ENCODE measurements at places on chromosomes 12 and 14.

- DNase-seq: no peak
Measured at GRCh38 chr12:26278266-26278665, 82.9 kb downstream of the SSPN start.

- no peak for DNase-seq
Measured at GRCh38 chr12:55670276-55670675, 33.6 kb downstream of the OR10P1 start.

DNA sequence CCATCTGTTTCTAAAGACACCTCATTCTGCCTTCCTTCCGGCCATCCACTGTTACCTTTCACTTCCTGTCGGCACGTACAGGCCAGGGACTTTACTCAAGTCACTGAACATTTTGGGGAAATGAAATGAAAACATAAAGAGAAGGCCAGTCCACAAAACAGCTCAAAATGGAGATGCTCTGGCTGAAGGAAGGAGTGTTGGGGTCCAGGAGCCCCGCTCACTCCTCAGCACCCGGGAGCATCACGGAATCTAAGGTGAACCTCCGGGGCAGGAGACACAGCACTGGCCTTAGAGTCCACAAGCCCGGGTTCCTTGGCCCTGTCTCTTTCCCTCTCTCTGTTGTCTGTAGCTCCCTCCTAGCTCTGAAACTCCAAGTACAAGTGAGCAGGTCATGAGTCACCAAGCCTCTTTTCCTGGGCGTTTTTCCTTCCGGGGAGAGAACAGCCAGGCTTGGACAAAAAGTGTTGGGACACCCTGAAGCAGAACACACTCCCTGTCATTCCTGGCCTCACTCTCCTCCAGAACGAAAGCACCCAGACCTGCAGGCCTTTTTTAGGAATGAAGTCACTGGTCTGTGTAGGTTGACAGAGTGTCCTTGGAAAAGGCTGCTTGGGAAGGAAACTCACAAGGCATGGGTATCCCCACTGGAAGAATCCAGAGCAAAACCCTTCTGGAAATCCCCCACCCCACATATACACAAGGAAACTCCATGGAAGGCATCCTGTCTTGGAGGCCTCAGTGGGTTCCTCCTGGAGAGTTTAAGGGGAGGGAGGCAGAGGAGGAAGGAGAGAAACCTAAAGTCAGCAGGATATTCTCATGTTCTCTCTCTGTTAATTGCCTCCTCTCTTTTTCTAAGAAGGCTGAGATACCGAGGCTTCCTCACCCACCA, 245.3 kb downstream of the ZFP36L1 start:
- DNase-seq: no peak

- no peak for DNase-seq
Measured at GRCh38 chr12:110649341-110649847, 35.5 kb downstream of the TCTN1 start.

DNA sequence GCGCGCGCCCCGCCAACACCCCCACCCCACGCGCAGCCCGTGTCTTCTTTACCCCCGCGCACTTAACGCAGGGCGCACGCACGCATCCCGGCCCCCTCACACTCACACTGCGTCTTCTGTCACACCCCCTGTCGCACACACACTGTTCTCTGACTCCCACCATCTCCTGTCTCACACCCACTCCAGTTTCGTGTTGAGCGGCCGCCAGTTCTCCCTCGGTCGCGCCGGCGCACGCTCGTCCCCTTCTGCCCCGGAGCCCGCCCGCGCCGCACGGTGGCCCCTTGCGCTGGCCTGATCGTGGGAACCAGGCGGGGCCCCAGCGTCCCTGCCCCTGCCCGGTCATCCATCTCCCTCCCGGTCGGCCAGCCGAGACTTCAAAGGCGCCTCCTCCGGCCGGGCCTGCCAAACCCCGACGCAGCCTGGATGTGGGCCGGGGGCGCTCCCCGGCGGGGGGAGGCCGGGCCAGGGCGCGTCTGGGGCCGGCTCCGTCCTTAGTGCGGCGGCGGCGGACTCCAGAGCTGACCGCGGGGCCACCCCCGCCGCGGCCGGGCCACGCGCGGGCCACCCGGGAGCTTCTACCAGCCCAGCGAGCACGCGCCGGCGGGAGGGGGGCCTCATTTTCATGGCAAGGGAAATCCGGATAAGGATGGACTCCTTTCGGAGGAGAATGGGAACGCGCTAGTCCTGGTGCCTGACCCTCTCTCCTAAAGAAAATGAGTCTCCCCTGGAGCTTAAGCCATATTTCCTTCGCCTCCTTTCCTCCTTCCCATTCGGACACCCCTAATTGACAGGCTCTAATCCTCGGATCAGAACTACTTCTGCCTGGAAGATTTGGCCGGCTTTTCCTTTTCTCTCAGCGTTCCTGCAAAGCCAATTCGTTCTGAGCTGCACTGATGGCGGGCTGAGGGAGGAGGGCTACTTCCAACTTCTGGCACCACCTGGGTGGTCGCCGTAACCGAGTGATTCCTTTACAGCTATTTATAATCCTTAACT, 82.0 kb upstream of the HMGA2 start:
- no peak for DNase-seq

- no peak for DNase-seq
Measured at GRCh38 chr14:49745191-49745590, 22.8 kb upstream of the KLHDC2 start.

- DNase-seq: no peak
Measured at GRCh38 chr14:47149326-47149725, 497.7 kb upstream of the RPL10L start.

GRCh38 chr12:124188084-124188483, 106.8 kb upstream of the RFLNA start:
- no peak for DNase-seq

- DNase-seq: no peak
Measured at GRCh38 chr12:56391721-56392120, 29.1 kb upstream of the APOF start.

DNA sequence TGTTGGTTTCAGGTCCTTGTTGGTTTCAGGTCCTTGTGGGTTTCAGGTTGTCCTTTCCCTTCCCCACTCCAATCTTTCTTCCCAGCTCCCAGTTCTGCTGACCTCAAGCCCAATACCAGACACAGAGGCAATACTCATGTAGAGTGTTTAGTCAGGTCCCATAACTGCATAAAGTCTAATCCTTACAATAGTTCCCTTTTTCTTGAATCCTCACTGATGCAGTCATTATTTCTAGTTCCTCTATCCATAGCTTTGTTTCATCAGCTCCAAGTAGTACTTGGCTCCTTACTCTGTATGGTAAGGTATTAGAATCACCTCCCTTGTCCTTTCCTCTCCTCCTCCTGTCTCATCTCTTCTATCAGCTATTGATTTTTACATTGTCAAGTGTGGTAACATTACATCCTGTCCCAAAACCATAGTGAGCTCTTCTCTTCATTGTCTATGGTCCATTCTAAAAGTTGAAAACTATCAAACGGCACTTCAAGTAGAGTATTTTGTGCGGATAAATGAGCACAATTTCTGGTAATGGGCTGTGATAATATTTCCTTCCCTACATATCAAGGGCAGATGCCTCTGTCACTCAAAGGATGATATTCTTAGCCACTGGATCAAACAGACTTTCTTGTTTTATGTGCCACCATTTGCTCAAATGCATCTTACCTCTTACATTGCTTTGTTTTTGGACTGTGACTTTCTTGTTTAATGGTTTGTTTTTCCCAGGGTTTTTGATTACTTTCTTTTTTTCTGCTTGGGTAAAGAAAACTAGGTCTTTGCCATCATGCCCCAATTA, 57.2 kb upstream of the JDP2 start:
- DNase-seq: no peak

- no peak for DNase-seq
Measured at GRCh38 chr14:100304825-100305323, 1.4 kb downstream of the SLC25A29 start.

GRCh38 chr12:70560671-70561070, 76.6 kb downstream of the PTPRB start:
- no peak for DNase-seq

- DNase-seq: no peak
Measured at GRCh38 chr14:30223385-30223785, 295.7 kb upstream of the PRKD1 start.
